ENCODE measurements at places on chromosomes 2 and 18. TPM values are rescaled to one million over a fixed set of nuclear protein-coding genes. Genes with fewer than 3 reads are reported as not detected.

DNA sequence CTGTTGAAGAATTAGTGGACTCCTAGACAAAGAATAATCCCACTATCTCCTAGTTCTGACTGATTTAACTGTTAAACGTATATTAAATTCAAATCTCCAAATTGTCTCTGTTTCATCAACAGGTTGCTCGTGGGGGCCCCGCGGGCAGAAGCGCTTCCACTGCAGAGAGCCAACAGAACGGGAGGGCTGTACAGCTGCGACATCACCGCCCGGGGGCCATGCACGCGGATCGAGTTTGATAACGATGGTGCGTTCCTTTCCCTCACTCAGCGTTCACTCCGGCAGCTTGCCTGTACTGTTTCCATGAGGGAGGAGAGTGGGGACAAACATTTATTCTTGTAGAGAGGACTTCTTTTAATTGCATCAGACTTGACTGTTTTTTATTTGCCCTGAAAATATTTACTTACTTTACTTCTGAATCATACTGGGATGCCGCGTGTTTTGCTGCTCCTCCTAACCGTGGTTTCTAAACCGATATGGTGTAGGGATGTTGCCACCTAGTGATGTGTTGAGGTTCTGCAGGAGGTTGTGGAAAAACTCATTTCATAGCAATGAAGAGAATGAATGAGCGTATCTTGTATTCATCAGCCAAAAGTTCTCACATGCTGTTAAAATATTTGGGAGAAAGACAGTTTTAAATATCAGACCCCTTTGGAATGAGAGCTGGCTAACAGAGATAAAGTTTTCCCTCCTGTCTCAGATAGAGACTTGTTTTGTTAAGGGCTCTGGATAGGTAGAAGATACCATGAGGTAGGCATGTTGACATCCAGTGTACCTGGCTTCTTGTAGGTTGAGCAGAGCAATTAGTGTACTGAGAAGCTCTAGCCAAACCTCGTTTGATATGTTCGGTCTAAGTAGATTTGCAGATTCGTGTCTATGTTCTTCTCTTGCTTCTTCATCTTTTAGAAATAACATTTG is 38.3 kb downstream of the ITGA6 start:
- peaks cover 29% of the 10 kb centered on the region for H3K36me3 ChIP-seq
- no peaks in the 10 kb centered on the region for H3K27me3 ChIP-seq
- H3K4me3 ChIP-seq, result no peak overlapping the region
- peak; percentile 80 for DNase-seq
- peaks cover 41% of the 10 kb centered on the region for H3K4me1 ChIP-seq
- peak overlapping the region; percentile 39 for H3K27ac ChIP-seq

GRCh38 chr2:140138736-140139135 is 1358.5 kb upstream of the NXPH2 start:
- no peaks in the 10 kb centered on the region for H3K4me1 ChIP-seq
- H3K27me3 ChIP-seq, result no peaks in the 10 kb centered on the region
- no peak for DNase-seq
- H3K36me3 ChIP-seq, result no peaks in the 10 kb centered on the region
- no peak overlapping the region for H3K27ac ChIP-seq
- H3K4me3 ChIP-seq, result no peak overlapping the region

- H3K4me3 ChIP-seq, result no peak overlapping the region
- H3K27me3 ChIP-seq, result peaks cover 6% of the 10 kb centered on the region
- no peaks in the 10 kb centered on the region for H3K4me1 ChIP-seq
- no peaks in the 10 kb centered on the region for H3K36me3 ChIP-seq
Measured at GRCh38 chr2:69067026-69067630, 54.1 kb downstream of the ANTXR1 start.

Gene MC5R
- not detected for total RNA-seq

All from spleen (tissue), 13 donors.